Muscle of arm (tissue), 14 donors: ENCODE measurements at places on chromosomes 5 and 9.

- no peak for DNase-seq
Measured at GRCh38 chr5:130954336-130954735, 210.7 kb downstream of the HINT1 start.

- no peak for DNase-seq
Measured at GRCh38 chr5:54518146-54518817, 723 bp downstream of the SNX18 start.

DNA sequence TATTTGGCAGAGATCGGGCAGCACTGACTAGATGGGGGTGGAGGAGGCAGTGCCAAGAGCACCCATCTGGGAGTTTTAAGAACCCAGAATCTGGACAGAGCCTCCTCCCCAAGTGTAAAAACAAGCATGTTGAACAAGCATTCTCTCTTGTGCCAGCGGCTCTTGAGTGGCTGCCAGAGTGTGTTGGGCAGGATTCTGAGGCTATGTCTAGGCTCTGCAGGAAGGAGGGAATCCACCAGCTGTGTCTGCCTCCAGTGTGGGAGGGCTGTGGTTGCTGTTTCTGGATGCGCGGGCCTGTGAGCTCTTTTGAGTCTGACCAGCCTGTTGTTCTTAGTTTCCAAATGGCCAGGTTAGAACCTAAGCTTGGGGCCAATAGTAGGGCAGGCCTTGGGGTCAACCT, 39.8 kb downstream of the HMCN2 start:
- no peak for DNase-seq

- no peak for DNase-seq
Measured at GRCh38 chr9:91421971-91422757, 1.5 kb downstream of the NFIL3 start.

DNA sequence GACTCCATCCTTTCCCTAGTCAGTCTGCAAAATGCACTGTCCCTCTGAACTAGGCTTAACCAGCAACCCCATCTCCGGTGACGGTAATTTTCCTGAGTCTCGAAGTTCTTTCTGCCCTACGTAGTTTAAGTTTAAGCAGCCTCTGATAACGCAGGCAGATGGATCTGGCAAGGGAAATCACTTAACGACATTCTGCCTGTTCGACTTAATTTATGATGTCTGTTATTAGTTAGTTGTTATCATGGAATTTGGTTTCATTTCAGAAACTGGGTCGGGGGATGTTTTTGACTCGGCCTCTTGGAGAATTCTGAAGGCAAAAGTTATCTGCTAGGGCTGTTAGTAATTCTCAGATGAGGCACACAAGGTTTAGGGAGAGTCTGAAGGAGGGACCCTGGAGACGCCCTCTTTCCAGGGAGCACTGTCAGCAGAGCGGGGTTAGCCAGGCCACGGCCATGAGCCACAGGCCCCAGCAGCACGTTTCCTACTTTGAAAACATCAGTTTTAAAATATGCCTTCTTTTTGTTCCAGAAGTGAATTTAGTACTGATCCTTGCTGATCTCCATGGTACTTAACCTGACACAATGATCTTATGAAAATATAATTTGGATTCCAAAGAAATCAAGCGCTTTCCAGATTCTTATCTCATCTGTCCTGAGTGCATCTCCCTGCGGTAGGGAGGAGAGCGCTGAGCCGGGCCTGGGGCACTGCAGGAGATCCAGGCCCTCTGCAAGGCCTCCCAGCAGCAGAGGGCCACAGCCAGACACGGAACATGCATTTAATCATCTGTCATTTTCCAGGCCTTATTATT, 171.0 kb upstream of the OTULINL start:
- DNase-seq, result peak; percentile 85

DNA sequence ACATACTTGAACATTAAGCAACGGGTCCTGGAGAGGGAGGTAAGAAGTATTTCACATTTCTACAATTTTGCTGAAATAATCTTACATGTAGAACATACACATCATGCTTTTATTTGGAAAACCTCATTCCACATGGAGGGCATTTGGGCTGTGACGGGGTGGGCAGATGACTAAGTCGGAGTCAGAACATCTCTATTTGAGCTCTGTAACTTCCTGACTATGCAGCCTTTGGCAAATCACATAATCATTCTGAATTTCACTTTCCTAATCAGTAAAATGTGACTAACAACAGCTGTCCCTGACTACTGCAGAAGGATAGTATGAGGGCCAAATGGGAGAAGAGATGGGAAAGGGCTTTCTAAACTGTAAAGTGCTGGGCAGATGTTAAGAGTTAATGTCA, 17.1 kb upstream of the IL6ST start:
- DNase-seq, result no peak

- peak; percentile 34 for DNase-seq
Measured at GRCh38 chr9:80175286-80176150, 603.8 kb downstream of the TLE4 start.

- no peak for DNase-seq
Measured at GRCh38 chr9:86040861-86041155, 58.5 kb downstream of the GOLM1 start.

- DNase-seq, result no peak
Measured at GRCh38 chr5:35811108-35811741, 45.5 kb upstream of the IL7R start.

DNA sequence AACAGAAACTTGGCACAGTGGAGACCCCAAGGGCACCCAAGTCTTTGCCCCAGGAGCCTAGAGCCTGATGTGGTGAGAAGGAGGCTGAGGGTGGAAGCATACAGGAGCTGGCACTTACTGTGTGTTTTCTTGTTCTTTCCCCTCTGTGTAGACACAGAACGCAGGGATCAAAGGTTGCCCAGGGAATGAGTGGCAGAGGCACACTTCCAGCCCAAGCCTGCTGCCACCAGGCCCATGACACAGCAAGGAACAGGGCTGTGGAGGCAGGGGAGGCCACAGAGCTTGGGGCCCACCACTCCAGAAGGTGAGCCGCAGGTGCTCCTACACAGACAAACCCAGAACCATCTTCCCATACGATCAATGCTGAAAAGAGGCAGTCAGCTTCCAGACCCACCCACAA, 73.9 kb upstream of the S1PR3 start:
- DNase-seq, result no peak

DNA sequence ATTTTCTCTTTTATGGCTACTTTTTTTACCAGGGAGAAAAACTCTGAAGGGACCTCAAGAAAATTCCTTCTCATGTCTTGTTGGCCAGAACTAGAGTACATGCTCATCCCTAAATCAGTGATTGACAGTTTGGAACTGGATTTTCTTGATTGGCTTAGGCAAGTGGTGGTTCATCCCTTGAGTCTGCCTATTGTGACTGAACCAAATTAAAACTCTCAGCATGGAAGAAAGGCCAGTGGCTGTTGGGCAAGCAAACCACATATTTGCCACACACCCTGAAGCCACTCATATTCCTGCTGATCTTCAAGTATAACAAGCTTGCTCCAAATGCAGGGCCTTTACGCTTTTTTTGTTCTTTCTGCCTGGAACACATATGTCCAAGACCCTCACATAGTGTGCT, 7.2 kb upstream of the HOMER1 start:
- DNase-seq, result no peak

DNA sequence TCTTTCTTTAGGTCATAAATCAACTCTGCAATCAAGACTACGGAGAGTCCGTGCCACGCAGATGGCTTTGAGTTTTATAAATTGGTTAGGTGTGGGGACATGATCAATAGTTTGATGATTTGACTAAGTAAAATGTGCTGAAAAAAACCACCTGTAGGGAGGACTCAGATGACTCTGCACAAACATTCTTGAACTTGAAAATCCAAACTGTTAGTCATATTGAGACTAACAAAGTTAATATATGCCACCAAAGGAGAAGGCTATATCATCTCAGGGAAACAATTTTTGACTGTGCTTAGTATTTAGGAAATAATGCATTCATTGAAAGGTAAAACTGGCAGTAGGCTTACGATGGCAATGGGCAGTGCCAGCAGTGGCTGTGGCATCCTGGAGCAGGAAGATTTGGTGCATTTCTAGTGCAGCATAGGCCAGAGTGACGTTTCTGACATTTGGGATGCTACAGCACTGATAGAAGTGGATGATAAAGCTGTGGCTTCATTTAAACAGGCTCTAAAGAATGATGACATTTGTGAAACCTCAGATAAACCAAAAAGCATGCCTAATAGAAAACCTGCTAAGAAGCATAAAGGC, 291.1 kb downstream of the MLLT3 start:
- no peak for DNase-seq

GRCh38 chr5:39587675-39588074, 162.9 kb upstream of the DAB2 start:
- no peak for DNase-seq

- no peak for DNase-seq
Measured at GRCh38 chr9:38017149-38017884, 51.7 kb downstream of the SHB start.

GRCh38 chr9:105126226-105126625, 118.2 kb upstream of the SLC44A1 start:
- DNase-seq, result no peak

- no peak for DNase-seq
Measured at GRCh38 chr5:141941779-141942178, 16.2 kb downstream of the PCDH12 start.

DNA sequence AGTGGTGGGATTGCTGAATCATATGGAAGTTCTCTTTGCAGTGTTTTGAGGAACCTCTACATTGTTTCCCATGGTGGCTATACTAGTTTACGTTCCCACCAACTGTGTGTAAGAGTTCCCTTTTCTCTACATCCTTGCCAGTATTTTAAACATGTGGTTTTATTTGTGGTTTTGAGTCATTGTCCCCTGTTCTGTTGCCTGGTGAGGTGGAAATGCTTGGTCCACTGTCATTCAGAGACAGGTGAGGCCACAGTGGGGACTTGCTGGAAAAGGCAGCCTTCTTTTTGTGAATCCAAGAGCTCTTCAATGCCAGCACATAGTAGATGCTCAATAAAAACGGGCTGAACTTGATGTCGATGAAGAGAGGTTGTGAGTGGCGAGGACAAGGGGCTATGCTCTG, 44.2 kb downstream of the SH3PXD2B start:
- DNase-seq, result no peak

DNA sequence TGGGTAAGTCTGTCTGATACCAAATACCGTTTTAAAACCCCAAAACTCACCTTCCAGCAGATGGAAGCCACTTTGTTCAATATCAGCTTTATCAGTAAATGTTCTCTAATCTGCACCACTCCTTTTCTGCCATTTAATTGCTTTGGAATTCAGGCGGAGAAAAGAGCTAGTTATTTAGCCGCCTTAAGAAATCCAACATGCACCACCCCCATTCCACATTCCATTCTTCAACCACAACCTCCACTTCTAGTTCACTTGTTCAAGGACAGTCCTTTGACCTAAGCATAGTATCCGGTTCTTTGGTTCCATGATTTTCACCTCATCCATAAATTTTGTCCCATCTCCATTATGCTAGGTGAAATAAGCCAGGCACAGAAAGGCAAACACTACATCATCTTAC, 240.1 kb downstream of the DNAH5 start:
- DNase-seq, result no peak

DNA sequence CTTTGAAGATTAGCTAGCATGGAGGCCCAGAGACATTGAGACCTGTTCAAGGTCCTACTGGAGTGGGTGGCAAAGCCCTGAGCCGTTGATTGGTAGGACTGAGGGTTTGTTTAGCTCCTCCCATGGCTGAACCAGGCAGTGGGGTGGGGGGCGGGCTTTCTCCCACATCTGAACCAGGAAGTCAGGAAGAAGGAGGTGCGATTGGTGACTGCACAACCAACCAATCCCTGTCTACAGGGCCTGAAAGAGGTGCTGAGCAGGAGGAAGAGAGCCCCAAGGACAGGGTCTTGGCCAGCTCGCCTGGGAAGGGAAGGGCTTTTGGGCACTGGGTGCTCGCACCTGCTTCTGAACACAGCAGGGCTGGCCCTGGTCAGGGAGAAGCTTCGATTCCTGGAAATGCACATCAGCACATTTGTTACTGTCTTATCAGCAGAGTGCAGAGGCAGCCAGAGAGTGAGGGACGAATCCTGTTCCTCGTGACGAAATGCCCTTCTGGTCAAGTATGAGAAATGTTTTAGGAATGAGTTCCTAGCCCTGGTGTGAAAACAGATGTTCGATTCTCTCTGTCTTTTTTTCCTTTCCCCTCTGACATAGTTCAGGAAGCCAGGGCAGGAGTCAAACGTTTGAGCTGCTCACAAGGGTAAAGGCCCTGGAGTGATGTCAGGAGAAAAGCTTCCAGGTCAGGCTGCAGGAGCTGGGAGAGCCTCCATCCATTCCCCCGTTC, 294.8 kb upstream of the KLF4 start:
- no peak for DNase-seq

GRCh38 chr5:69213513-69214215, 21.0 kb upstream of the CDK7 start:
- DNase-seq, result no peak

GRCh38 chr5:1659100-1659981, 135.6 kb upstream of the LPCAT1 start:
- DNase-seq, result no peak

DNA sequence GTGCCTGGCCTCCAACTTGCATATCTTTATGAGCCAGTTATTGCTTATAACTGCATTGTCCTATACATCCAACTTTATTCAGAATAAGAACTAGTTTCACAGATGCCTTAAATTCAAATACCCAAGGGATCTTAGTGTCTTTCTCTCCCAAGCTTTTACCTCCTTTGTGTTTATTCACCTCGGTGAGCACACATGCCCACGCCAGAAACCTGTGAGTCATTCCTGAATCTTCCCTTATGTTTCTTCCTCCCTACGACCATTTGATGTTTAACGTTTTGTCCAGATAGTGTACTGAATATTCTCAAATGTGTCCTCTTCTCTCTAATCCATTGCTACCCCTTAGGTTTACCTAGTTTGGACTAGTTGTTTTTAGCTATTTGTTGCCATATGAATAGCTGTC, 55.5 kb upstream of the MEGF10 start:
- no peak for DNase-seq

DNA sequence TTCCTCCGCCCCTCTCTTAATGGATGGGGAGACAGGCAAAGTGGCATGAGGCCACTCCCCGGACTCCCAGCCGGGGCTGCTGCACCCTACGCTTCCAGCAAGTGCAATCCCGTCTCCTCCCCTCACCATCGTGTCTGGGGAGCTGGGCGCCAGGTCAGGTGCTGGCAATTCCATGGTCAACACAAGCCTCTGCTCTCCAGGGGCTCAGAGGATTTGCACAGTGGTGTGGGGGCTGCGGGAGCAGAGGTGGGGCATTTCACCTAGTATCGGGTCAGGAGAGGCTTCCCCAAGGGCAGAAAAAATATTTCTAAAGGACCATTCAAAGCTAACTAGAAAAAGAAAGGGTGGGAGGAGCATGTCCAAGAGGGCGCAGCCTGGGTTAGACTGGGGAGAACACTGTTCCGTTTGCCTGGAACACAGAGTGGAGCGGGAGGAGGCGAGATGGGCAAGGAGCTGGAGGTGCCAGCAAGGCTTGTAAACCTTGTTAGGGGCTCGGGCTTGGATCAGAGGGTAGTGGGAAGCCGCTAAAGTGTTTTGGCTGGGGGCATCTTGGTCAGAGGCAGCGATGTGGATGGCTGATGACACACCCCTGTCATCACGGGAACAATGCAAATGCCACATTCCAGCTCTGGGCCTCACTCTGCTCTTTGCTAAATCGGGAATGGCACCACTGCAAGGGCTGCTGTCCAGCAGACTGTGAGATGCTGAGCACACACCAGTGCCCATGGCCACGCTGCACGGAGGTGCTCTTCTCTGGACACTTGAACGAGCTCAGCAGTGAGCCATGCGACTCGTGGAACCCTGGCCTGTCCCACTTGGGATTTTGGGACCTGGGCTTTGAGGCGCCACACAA, 191.7 kb downstream of the CDK5RAP2 start:
- no peak for DNase-seq
